Astrocyte (in vitro differentiated cells and primary cell): ENCODE measurements at places on chromosomes 7 and 10. TPM values are rescaled to one million over a fixed set of nuclear protein-coding genes. Genes with fewer than 3 reads are reported as not detected.

Gene FAM237B
- not detected in 2 replicates for total RNA-seq

Gene OPN4
- not detected in 2 replicates for total RNA-seq

Gene AGAP9
- total RNA-seq = 6.5 and 7.0 TPM in 2 replicates

Gene AOAH
- not detected in 2 replicates for total RNA-seq

Gene ADIRF
- not detected in 2 replicates for total RNA-seq

Gene PROSER2
- total RNA-seq = 10.3 and 12.1 TPM in 2 replicates

Gene CDHR1
- 0.41 and 0.75 TPM in 2 replicates for total RNA-seq

Gene CPVL
- 16.3 and 22.2 TPM in 2 replicates for total RNA-seq

Gene CTNNA3
- 0.73 and 0.75 TPM in 2 replicates for total RNA-seq

GRCh38 chr10:126670895-126671261, 385 bp upstream of the C10orf90 start:
- no peak for DNase-seq
- H3K4me1 ChIP-seq = no peaks in the 10 kb centered on the region
- H3K27ac ChIP-seq = no peak overlapping the region
- H3K36me3 ChIP-seq = no peaks in the 10 kb centered on the region

- DNase-seq = no peak
- H3K27me3 ChIP-seq = no peaks in the 10 kb centered on the region
- H3K36me3 ChIP-seq = no peaks in the 10 kb centered on the region
- H3K4me3 ChIP-seq = no peak overlapping the region
- H3K27ac ChIP-seq = no peak overlapping the region
Measured at GRCh38 chr7:3880228-3880987, 579.4 kb downstream of the SDK1 start.

DNA sequence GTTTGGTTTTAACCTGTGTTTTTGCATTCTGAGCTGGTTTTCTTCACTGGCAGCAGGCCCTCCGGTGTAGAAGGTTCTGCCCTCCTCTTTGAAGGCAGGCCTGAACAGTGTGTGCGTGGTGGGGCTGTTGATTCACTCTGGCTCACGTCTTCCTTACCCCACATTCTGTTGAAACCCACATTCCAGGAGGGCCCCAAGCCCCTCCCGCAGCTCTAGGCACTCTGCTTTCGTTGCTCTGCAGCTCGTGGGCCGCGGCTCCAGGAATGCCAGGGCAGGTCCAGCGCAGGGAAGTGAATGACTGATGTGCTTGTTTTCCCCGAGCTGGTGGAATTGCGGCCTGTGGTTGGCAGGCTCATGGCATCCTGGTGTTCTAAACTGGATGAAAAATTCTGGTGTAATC, 49.0 kb downstream of the HTRA1 start:
- no peak overlapping the region for H3K27ac ChIP-seq
- H3K27me3 ChIP-seq = no peaks in the 10 kb centered on the region
- no peaks in the 10 kb centered on the region for H3K36me3 ChIP-seq
- peak; percentile 77 for DNase-seq
- peaks cover 17% of the 10 kb centered on the region for H3K4me1 ChIP-seq

DNA sequence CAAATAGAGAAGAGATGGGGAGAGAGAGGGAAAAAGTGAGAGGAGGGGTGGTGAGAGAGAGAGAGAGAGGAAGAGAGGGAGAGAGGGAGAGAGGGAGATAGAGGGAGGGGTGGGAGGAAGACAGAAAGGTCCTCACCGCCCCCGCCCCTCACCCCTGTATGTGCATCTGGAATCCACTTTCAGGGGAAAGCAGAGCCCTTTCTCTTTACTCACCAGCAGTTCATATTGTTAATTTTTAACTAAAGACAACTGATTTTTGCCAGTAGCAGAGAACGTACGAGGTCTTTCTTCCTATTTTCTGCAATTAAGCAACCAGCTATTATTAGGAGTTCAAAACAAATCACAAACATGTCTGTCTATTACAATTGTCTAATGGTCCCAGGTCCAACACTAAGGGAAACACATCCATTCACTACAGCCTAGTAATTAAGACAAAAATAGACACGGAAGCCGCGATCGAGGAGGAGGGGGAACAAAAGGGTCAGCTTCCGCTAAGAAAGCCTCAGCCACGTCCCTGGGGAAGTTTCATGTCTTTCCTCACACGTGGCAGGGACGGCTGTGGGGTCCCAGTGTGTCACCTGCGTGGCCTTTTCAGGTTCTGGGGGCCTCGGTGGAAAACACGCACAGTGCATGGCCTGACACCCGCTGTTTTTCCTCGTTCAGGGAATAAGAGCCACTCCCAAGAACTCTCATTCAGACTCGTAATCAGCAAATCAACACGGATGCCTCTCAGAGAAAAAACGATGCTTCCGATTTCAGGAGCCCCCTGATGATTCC, 572.0 kb downstream of the PTPRN2 start:
- no peak overlapping the region for H3K4me3 ChIP-seq
- no peak overlapping the region for H3K27ac ChIP-seq
- peaks cover 3% of the 10 kb centered on the region for H3K27me3 ChIP-seq
- H3K4me1 ChIP-seq = no peaks in the 10 kb centered on the region
- no peak for DNase-seq

GRCh38 chr10:95445223-95445836, 115.8 kb downstream of the SORBS1 start:
- H3K27me3 ChIP-seq = no peaks in the 10 kb centered on the region
- peak; percentile 78 for DNase-seq
- H3K27ac ChIP-seq = peak overlapping the region; percentile 38
- H3K36me3 ChIP-seq = no peaks in the 10 kb centered on the region
- H3K4me1 ChIP-seq = peaks cover 16% of the 10 kb centered on the region

DNA sequence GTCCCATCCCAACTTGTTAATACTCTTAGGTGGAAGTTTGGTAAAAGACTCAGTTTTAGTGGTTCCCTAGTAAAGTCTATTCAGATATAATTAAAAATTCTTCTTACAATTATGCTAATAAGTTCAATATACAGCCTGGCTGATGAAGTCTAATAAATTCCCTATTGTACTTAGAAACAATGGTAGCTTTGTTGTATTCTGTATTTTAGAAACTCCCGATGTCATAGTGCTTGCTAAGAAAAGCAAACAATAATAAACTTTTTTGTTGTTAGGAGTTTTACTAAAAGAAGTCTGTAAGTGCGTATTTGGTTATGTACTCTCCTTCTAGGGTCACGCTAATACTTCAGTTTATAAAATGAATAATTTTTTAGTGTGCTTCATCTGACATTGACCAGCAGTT, 206.8 kb downstream of the VTI1A start:
- DNase-seq = no peak
- H3K27ac ChIP-seq = no peak overlapping the region
- H3K36me3 ChIP-seq = no peaks in the 10 kb centered on the region
- H3K4me3 ChIP-seq = no peak overlapping the region

DNA sequence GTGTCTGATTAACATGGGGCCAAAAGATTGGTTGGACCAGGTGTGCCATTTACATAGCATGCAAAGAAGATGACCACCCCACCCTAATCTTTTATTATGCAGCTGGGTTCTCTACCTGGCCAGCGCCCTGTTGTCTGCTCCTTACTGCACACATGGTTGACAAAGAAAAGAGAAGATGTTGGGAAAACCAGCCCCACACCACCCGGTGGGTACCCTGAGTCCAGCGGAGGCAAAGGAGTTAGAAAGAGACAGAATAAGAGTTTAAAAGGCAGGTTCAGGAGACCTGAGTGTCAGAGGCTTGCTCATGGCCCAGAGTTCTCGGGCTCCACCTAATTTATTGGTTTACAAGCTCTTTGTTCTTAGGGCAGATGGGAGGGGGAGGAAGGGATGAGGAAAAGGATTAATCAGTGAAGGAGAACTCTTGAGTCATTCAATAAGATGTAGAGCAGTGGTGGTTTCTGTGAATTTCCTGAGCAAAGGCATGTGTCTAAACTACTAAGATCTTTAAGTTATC, 24.1 kb upstream of the ABCA13 start:
- H3K36me3 ChIP-seq = no peaks in the 10 kb centered on the region
- peaks cover 4% of the 10 kb centered on the region for H3K27me3 ChIP-seq
- H3K4me3 ChIP-seq = no peak overlapping the region
- H3K4me1 ChIP-seq = no peaks in the 10 kb centered on the region
- DNase-seq = no peak

GRCh38 chr10:89644967-89645741, at the start of gene PANK1:
Gene PANK1 (minus strand): TSS chr10:89645242. CDS start chr10:89644891, 351 bp downstream.
- peak within 1 kb of the TSS; percentile 77 for H3K27ac ChIP-seq
- peak; percentile 74 for DNase-seq
- H3K4me1 ChIP-seq = peaks cover 9% of the 10 kb centered on the region

DNA sequence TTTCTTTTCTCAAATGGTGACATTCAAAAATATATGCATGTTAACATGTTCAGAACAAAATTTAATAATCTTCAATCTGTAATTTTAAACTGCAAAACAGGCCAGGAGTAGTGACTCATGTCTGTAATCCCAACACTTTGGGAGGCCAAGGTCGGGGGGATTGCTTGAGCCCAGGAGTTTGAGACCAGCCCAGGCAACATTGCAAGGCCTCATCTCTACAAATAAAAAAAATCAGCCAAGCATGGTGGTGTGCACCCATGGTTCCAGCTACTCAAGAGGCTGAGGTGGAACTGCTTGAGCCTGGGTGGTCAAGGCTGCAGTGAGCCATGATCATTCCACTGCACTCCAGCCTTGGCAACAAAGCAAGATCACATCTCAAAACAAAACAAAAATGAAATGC, 394.3 kb downstream of the PARD3 start:
- no peaks in the 10 kb centered on the region for H3K27me3 ChIP-seq
- H3K36me3 ChIP-seq = no peaks in the 10 kb centered on the region
- no peak overlapping the region for H3K4me3 ChIP-seq
- H3K4me1 ChIP-seq = no peaks in the 10 kb centered on the region
- no peak overlapping the region for H3K27ac ChIP-seq

- H3K4me3 ChIP-seq = no peak overlapping the region
- no peaks in the 10 kb centered on the region for H3K27me3 ChIP-seq
- DNase-seq = no peak
Measured at GRCh38 chr7:41175435-41175834, 527.5 kb downstream of the INHBA start.

GRCh38 chr10:112956631-112957350, 6.7 kb downstream of the TCF7L2 start:
- peak; percentile 36 for DNase-seq
- no peaks in the 10 kb centered on the region for H3K27me3 ChIP-seq
- no peaks in the 10 kb centered on the region for H3K36me3 ChIP-seq

DNA sequence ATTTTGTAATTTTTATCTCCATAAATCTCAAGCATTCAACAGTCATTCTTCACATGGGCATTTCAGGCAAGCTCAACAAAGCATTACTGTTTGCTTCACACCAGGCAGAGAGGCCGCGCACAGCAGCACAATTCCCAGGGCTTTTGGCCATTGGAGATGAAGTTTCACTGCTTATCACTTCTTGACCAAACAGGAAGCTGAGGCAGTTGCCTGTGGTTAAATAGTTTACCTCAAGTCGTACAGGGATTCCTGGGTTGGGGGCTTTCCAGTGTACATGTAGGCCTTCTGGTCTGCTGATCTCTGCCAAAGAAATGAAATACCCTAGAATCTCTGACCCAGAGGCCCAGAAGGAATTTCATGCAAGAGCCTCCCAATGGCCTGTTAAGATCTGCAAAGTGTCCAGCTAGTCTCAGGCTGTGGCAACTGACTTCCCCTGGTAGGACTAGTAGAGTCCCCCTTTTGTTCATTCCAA, 11.2 kb upstream of the PRDX3 start:
- H3K27me3 ChIP-seq = no peaks in the 10 kb centered on the region
- no peak overlapping the region for H3K4me3 ChIP-seq
- peak overlapping the region; percentile 90 for H3K27ac ChIP-seq
- H3K4me1 ChIP-seq = peaks cover 12% of the 10 kb centered on the region
- DNase-seq = peak; percentile 94
- H3K36me3 ChIP-seq = no peaks in the 10 kb centered on the region

- DNase-seq = no peak
- H3K4me1 ChIP-seq = peaks cover 22% of the 10 kb centered on the region
- no peaks in the 10 kb centered on the region for H3K27me3 ChIP-seq
- H3K27ac ChIP-seq = no peak overlapping the region
- H3K36me3 ChIP-seq = peaks cover 30% of the 10 kb centered on the region
Measured at GRCh38 chr10:73774637-73775036, 7.2 kb upstream of the CHCHD1 start.

- no peak overlapping the region for H3K27ac ChIP-seq
- peaks cover 9% of the 10 kb centered on the region for H3K4me1 ChIP-seq
- no peaks in the 10 kb centered on the region for H3K27me3 ChIP-seq
- DNase-seq = peak; percentile 84
- no peak overlapping the region for H3K4me3 ChIP-seq
- no peaks in the 10 kb centered on the region for H3K36me3 ChIP-seq
Measured at GRCh38 chr7:130281260-130281659, 11.7 kb upstream of the CPA4 start.

GRCh38 chr10:125291836-125292235, 131.5 kb upstream of the CTBP2 start:
- no peaks in the 10 kb centered on the region for H3K27me3 ChIP-seq
- no peak for DNase-seq
- no peaks in the 10 kb centered on the region for H3K4me1 ChIP-seq
- no peak overlapping the region for H3K4me3 ChIP-seq
- no peak overlapping the region for H3K27ac ChIP-seq

DNA sequence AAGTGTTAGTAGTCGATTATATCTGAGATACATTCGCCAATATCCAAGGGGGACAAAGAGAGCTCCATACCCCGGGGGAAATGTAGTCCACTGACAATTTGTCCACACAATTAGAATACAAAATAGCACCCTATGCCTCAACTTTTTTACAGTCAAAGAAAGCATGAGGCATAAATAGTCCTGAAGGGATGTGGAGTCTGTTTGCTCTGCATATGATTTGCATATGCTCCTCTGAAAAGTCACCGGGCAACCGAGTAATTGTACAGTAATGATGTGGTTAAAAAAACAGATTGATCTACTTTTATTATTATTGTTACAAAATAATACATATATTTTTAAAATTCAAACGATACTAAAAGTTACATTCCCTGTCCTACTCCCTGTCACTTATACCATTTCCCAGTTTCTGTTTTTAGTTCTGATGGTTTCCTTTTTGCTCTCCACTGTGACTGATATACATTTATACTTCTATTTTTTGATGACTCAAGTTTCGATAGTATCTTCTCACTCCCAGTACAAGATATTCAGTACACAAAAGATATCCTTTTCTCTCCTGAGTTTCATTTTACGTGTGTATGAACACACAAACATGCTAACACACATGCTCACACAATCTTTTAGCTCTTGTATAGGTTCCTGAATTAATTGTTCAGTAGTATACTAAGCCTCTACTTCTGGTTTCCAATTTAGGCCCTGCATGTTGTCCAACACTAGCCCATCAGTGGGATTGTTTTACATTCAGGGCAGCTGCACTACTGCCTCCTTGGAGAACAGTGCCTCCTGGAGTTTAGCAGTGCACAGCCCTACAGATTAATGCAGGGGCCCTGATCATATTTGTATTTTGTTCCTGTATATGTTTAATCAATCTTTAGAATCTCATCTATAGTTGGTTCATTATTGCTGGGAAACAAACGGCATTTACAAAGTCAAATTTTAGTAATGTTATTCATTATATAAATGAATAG, 130.9 kb downstream of the TES start:
- H3K36me3 ChIP-seq = no peaks in the 10 kb centered on the region
- DNase-seq = no peak
- no peaks in the 10 kb centered on the region for H3K27me3 ChIP-seq
- H3K27ac ChIP-seq = no peak overlapping the region
- no peak overlapping the region for H3K4me3 ChIP-seq

- peak overlapping the region; percentile 76 for H3K27ac ChIP-seq
- H3K4me3 ChIP-seq = peak overlapping the region; percentile 16
- peaks cover 30% of the 10 kb centered on the region for H3K4me1 ChIP-seq
Measured at GRCh38 chr7:91165006-91165845, 99.0 kb upstream of the FZD1 start.
